Glutamatergic neuron (in vitro differentiated cells): ENCODE measurements at places on chromosomes 11 and 22. TPM values are rescaled to one million over a fixed set of nuclear protein-coding genes. Genes with fewer than 3 reads are reported as not detected.

DNA sequence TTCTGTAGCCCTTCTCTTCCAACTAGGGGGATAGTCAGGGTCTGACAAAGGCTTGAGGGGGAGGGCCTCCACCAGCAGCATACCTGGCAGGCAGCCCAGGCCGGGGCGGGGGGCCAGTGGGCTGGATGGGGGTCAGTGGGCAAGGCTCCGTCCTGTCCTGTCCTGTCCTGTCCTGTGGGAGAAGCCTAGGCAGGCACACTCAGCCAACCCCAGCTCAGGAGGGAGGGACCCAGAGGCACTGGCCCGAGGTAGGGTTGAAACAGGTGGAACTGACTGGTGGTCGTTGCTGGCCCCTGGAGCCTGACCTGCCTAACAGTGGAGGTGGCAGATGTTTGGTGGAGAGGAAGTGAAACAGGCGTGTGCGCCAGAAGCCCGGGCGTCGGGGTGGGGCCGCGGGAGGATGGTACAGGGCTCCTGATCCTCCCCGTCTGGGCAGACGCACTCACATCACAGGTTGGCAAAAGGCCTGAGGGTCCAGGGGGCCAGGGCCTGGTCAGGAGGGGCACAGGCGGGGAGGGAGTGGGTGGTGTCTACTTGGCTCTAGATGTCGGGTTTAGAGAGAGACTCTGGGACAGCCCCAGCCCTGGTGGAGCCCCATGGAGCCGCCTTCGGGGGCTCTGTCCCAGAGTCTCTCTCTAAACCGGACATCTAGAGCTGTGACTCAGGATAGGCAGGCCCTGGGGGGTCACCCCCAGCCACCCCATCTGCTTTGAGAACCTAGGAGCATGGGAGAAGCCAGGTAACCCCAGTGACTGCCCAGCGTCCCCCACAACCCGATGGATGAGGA lies 32.5 kb upstream of the GRAMD4 start:
- H3K36me3 ChIP-seq: no peaks in the 10 kb centered on the region
- peaks cover 16% of the 10 kb centered on the region for H3K4me1 ChIP-seq

- no peak overlapping the region for H3K4me3 ChIP-seq
- no peaks in the 10 kb centered on the region for H3K4me1 ChIP-seq
- no peak overlapping the region for H3K27ac ChIP-seq
- no peak for DNase-seq
- H3K36me3 ChIP-seq: no peaks in the 10 kb centered on the region
- no peaks in the 10 kb centered on the region for H3K27me3 ChIP-seq
These were observed 26.1 kb upstream of the CTSC start for GRCh38 chr11:88363648-88364065.

DNA sequence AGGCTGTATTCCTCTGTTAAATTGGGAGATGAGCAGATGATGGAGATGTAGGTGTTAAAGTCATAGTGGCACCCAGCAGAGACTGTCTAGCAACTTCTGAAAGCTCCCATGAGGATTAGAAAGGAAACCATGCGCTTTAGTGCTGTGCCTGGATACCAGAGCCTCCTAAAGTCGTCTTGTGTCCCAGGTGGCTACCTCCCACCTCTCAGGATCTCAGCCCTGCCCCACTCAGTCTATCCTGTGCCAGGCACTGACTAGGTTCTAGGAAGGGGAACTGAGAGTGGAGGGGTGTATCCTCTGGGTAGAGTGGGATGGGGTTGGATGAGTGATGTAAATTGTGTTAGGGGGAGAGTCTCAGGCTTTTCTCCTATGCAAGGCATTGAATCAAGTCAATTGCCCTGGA lies 60.2 kb downstream of the KIAA1671 start:
- no peaks in the 10 kb centered on the region for H3K27me3 ChIP-seq
- no peak overlapping the region for H3K4me3 ChIP-seq
- H3K4me1 ChIP-seq: peaks cover 5% of the 10 kb centered on the region

DNA sequence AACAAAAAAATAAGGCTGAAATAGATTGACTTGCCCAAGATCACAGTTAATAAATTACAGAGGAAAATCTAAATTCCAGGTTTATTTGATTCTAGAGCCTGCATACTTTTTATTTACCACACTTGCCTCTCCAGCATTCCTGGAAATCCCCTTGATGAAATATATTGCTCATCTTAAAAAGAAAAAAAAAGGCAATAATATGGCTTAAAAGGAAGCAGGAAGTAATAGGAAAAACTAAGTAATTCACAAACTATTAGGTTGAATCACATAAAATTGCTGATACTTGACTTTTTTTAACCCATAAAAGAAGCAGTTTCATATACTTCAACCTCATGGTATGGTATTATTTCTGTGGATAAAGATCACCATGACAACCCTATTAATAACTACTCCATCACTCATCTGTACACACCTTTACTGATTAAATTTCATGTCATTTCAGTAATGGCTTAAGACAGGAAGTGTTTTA lies 52.9 kb downstream of the COPB1 start:
- H3K27ac ChIP-seq: no peak overlapping the region
- H3K27me3 ChIP-seq: peaks cover 2% of the 10 kb centered on the region
- no peak for DNase-seq
- no peaks in the 10 kb centered on the region for H3K4me1 ChIP-seq
- peaks cover 4% of the 10 kb centered on the region for H3K36me3 ChIP-seq

DNA sequence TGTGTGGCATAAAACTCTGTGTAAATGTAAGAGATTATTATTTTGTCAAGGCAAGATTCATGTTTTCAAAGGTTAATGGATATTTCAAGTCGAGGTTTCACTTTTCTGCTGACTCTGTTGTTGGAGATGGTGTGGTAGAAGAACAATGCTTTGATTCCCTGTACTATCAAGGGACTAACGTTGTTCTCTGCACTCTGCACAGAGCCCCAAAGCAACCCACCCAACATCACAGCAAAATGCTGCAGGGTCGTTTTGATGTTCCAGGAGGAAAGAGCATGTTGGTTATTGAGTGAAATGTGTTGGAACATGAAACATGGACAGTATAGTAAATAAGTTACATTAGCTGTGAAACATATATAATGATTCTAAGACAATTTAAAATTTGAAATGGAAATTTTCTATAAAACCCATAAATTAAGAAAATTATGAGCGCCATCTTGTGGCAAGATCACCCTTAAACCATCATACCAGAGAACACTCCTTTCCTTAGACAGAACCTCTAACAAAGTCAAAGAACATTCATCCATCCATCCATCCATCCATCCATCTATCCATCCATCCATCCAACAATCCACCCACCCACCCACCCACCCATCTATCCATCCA lies 164.4 kb upstream of the ZBED5 start:
- H3K36me3 ChIP-seq: no peaks in the 10 kb centered on the region
- peaks cover 5% of the 10 kb centered on the region for H3K4me1 ChIP-seq
- no peak overlapping the region for H3K27ac ChIP-seq
- no peaks in the 10 kb centered on the region for H3K27me3 ChIP-seq

GRCh38 chr11:119403021-119403420 lies 20.0 kb downstream of the THY1 start:
- H3K27ac ChIP-seq: no peak overlapping the region
- no peaks in the 10 kb centered on the region for H3K27me3 ChIP-seq
- H3K36me3 ChIP-seq: peaks cover 11% of the 10 kb centered on the region
- no peaks in the 10 kb centered on the region for H3K4me1 ChIP-seq

- peaks cover 3% of the 10 kb centered on the region for H3K4me1 ChIP-seq
- H3K27ac ChIP-seq: no peak overlapping the region
- no peak overlapping the region for H3K4me3 ChIP-seq
- H3K27me3 ChIP-seq: no peaks in the 10 kb centered on the region
These were observed 239.7 kb upstream of the API5 start for GRCh38 chr11:43072096-43072495.

DNA sequence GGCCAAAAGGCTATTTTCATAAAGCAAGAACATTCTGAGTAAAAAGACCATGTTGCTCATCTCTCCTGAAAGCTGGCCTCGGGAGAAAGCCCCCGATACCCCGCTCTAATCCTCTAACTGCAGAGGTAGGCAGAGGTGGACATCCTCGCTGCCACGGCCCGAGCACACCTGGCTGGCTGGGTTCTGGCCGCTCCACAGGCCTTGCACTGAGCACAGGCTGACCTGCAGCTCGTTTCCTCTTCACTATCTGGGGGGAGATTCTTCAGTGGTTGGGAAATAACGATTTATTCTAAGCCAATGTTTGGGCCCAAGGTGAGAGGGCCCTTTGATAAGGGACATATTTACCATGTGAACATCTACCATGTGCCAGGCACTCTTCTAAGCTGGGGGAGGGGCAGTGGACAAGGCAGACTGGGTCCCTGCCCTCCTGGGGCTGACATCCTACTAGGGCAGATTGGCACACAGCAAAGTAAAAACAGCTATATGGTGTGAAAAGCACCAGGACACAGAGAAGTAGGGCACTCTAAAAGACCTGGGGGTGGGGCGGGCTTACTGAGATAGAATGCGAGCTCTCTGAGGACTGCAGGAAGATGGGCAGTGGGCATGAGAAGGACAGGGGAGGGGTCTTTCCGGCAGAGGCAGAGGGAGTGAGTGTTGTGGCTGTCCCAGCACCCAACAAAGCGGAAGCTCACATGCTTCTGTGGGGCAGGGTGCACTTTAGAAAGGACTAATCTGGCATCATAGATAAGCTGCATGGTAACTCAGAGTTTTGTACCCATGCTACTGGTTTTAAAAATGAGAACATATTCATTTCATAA lies 65.5 kb upstream of the ARFGAP3 start:
- no peaks in the 10 kb centered on the region for H3K36me3 ChIP-seq
- H3K4me1 ChIP-seq: peaks cover 14% of the 10 kb centered on the region
- H3K27ac ChIP-seq: no peak overlapping the region
- peaks cover 6% of the 10 kb centered on the region for H3K27me3 ChIP-seq

DNA sequence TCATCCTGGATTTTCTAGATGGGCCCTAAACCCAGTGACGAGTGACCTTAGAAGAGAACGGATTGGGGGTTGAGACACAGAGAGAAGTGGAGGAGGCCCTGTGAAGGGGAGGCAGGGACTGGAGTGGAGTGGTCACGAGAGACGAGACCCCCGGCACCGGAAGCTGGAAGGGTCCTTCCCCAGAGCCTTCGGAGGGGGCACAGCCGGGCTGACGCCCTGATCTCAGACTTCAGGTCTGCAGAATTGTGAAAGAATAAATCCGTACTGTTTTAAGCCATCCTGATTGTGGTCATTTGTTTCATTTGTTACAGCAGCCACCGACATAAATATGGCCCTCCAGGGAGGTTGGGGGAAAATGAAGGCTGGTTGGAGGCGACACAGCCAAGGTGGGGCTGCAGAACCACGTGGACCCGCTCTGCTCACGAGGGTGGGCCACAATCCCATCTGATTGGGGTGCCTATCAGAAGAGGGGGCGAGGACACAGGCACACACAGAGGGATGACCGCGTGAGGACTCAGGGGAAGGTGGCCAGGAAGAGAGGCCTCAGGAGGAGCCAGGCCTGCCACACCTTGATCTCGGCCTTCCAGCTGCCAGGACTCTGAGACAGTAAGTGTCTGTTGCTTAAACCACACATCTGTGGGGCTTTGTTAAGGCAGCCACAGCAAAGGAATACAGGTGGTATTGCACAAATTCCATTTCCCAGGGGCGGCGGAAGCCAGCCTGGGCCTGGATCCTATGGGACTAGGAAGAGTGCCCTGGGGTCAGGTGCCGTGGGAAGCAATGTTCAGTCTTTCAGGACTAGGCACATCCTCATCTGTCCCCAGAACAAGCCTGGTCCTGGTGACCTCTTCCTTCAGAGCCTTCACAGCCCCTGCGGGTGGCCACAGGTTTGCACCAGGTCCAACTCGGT lies 73.3 kb upstream of the SHANK2 start:
- peaks cover 8% of the 10 kb centered on the region for H3K36me3 ChIP-seq
- DNase-seq: no peak
- no peak overlapping the region for H3K4me3 ChIP-seq
- peaks cover 4% of the 10 kb centered on the region for H3K27me3 ChIP-seq
- no peak overlapping the region for H3K27ac ChIP-seq

GRCh38 chr11:92246630-92247029 lies 22.0 kb downstream of the FAT3 start:
- H3K36me3 ChIP-seq: no peaks in the 10 kb centered on the region
- DNase-seq: no peak
- H3K4me1 ChIP-seq: peaks cover 6% of the 10 kb centered on the region
- no peaks in the 10 kb centered on the region for H3K27me3 ChIP-seq
- H3K27ac ChIP-seq: no peak overlapping the region
- no peak overlapping the region for H3K4me3 ChIP-seq

DNA sequence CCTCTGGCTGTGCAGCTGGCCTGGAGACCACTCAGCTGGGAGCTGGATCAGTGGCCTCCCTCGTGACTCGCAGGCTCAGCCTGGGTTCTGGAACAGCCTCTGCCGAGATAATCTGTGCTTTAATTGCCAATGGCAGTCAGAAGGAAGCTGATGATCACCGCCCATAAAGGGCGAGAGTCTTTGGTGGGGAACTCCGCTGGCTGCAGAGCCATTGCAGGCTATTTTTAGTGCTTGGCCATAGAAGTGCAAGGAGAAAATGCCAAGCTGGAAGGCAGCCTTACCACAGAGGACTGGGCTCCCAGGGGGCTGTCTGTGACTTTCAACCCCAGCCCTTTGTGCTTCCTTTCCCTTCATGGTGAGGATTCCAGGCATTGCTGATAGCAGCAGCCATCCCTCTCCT lies 62.2 kb upstream of the TENM4 start:
- H3K36me3 ChIP-seq: peaks cover 9% of the 10 kb centered on the region
- peaks cover 2% of the 10 kb centered on the region for H3K27me3 ChIP-seq
- no peak for DNase-seq
- no peak overlapping the region for H3K4me3 ChIP-seq
- no peak overlapping the region for H3K27ac ChIP-seq

DNA sequence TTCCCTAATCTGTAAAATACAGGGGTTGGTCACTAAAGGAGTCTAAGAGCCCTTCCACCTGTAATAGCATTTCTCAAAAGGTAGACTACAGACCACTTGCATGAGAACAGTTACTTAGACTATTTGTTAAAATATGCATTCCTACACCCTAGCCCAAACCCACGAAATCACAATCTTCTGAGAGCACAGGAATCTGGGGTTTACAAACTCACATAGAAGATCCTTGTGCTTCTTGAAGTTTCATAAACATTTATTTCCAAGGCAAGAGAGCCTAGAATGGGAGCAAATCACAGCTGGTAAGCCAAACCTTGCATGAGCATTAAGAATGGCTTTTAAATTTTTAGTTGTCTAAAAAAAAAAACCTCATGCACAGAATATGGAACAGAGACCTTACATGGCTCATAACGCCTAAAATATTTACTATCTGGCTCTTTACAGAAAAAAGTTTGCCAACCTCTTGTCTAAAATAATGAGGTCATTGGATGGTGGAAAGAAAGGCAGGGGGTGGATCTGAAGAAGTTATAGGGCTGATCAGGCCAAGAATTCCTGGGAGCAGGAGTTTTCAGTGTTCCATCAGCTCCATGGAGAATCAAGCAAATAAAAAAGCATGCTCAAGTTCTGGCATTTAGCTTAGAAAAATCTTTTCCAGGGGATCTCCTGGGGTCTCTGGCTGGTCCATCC lies 133.4 kb downstream of the CCDC34 start:
- H3K4me3 ChIP-seq: no peak overlapping the region
- no peak for DNase-seq
- no peaks in the 10 kb centered on the region for H3K36me3 ChIP-seq
- no peak overlapping the region for H3K27ac ChIP-seq
- peaks cover 16% of the 10 kb centered on the region for H3K4me1 ChIP-seq

DNA sequence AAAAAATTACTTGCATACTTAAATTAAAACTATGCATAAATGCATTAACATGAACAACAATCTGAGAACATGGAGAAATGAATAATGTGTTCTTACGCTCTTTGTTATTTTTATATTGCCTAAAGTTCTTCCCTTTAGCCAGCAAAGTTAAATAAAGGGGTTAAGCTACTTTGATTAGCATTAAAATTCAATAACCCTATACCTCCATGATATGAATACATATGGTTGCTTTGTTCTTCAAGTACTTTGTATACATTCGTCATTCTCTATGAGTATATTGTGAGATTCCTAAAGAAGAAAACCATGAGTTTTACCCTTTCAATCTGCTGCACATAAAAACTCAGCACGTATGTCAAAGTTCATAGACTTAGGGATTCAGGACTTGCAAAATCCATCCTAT lies 578.3 kb downstream of the DLG2 start:
- H3K36me3 ChIP-seq: no peaks in the 10 kb centered on the region
- H3K27ac ChIP-seq: no peak overlapping the region
- H3K27me3 ChIP-seq: no peaks in the 10 kb centered on the region

TRPM5 gene
- not detected for total RNA-seq
